ENCODE measurements at places on chromosomes 7 and 10.

GRCh38 chr7:69630292-69630691 lies 32.0 kb downstream of the AUTS2 start:
- peak; percentile 87 for DNase-seq

DNA sequence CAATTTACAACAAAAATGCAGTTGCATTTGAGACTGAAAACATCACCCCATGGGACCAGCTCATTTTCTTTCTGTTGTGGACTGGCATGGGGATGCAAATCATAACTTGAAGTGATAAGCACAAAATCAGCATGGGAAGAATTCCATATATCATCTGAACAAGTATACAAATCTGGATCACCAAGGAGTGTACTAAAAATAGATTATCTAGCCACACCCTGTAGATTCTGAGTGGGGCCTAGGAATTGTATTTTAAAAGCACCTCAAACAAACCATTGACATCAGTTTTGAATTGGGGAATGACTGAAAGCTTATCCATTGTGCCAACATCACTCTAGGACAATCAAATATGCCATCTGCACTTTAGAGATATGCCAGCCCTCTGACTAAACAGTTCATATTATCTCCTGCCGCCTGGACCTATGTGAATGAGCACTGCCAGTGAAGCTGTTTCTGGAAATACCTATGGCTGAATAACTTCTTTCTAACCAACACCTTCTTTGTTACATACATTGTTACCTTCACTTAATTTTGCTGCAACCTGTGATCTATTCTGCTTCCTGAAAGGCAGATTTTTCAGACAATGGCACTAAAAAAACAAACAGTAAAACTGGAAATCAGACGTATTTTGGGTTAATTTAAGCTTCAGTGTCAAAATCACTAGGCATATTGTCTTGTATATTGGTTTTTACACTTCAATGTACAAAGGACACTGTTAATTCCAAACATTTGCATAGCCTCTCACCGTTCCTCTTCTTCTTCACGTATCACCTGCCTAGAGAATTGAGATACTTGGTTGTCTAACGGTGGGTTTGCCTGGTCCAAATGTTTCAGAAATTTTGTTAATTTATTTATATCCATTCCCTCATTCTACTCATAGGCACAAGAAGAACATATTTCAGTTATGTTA lies 42.4 kb upstream of the HGF start:
- DNase-seq, result no peak

GRCh38 chr7:39985398-39985918 lies 35.4 kb downstream of the CDK13 start:
- no peak for DNase-seq

DNA sequence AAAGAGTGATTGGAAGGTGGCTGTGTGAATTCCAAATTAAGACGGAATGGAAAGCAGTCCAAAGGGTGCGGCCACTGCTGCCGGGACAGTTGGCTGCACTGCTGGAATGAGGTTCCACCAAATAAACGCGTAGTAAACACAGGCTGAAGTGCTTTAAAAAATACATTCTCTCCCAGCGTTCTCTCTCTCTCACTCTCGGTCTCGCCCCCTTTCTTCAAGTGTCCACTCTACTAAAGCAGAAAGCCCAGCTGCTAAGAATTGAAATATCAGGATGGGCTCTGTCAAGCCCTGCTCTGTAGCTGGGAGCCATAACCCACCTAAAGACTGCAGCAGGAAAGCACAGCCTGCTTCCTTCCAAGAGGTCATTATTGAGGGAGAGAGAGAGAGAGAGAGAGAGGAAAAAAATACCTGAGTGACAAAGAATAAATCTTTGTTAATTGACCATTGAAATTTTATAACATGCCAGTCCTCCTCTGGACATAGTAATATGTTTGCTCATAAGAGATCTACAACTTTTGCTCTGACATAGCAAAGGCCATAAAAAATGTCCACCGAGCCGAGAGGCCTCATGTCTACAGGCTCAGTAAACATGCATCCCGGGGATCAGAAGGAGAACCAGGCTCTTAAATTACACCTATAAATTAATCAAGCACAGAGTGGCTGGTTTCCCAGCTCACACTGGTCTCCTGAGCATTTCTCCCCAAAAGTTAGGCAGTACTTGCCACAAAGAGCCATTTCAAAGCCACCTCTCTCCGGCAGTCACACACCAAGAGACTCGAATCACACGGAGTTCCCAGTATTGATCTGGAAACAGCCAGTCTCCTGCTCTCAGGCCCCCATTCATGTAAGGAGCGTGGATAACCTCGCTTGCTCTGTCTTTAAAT lies 72.8 kb downstream of the FGFR2 start:
- no peak for DNase-seq

- no peak for DNase-seq
Observed at GRCh38 chr7:3063016-3063753, 19.5 kb upstream of the CARD11 start.

DNA sequence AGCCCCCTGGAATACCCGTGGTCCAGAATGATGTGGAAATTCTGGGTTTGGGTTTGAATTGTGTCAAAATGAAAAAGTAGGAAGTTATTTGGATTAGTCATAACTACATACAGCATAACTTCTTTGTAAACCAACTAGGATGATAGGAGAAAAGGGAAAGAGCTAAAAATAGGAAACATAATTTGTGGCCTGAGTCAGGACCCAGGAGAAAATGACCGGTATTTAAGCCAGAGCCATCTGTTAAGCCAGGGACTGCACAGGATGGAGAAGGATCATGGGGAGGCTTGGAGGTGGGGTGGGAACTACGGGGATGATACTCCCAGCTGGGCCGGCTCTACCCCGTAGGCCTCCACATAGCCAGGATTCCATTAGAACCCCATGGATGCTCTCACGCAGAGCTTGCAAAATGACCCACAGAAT lies 98.6 kb downstream of the MYOF start:
- peak; percentile 96 for DNase-seq

DNA sequence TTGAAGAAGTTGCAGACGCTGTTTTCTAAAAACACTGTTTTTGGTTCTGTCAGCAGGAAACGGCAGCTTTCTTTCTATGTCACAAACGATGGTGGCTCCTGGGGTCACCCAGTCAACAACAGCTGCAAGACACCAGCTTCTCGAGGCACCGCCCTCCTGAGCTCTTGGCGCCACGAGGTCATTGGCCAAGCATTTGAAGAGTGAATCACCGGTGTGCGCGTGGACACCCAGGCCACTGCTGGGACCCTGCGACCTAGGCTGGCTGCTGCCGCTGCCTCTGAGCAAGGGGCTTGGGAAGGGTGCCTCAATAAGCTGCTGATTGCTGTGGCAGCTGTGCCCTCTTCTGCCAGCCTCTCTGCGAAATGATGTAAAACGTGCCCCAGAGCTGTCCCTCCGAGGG lies 22.5 kb upstream of the VIPR2 start:
- no peak for DNase-seq

DNA sequence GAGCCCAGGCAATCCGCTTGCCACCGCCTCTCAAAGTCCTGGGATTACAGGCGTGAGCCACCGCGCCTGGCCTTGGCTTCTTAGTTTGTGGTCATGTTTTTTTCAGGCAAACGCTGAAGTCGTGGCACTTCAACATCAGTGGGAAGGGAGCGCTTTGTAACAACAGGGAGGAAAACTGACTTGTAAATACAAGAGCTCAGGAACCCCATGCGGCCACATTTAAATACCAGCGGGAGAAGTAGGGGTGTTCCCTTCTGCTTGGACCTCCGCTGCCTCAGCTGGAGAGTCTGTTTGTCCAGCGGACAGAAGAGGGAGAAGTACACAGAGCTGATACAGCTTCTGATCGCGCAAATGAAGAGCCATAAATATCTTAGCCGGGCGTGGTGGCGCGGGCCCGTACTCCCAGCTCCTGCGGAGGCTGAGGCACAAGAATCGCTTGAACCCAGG lies 108.7 kb upstream of the KMT2C start:
- DNase-seq, result no peak

DNA sequence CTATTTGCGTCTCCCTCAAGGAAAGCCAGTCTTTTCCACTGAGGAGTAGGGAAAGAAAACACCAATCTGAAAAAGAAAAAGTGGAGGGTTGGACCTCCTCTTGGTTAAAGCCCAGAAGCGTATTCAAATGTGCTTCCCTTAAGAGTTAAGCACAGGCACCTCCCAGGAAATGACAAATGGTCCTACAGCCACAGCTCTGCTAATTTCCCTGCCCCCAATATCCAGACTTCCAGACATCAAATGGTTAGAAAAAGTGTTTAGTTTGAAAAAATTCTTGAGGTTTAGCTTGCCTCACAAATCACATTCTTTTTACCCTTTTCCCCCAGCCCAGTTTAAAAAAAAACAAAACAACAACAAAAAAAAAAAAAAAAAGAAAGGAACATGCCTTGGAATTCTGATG lies 19.0 kb upstream of the COL1A2 start:
- peak; percentile 99 for DNase-seq

DNA sequence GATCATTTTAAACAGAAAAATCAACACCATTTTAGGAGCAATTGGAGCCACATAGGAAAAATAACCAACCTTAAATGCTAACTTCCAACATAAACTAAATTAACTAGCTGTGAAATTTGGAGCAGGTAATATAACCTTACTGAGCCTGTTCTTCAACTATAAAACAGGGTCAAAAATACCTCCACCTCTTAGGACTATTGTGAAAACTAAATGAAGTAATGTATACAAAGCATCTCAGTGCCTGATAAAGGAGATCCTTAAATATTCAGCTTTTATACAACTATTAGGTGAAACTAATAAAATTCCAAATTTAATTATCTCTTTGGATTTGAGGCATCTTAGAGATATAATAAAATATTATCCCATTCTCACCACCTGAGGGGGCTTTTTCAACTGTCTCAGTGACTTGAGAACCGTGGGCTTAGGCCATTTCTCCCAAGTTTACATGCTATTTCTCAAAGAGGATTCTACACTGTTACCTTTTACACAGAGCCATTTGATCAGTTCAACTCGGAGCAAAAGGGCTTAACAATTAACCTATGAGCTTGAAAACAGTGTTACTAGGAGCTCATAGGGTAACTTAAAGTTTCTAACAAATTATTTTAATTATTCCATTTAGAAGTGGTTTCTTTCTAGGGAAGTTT lies 165.0 kb upstream of the ASAH2 start:
- peak; percentile 35 for DNase-seq

DNA sequence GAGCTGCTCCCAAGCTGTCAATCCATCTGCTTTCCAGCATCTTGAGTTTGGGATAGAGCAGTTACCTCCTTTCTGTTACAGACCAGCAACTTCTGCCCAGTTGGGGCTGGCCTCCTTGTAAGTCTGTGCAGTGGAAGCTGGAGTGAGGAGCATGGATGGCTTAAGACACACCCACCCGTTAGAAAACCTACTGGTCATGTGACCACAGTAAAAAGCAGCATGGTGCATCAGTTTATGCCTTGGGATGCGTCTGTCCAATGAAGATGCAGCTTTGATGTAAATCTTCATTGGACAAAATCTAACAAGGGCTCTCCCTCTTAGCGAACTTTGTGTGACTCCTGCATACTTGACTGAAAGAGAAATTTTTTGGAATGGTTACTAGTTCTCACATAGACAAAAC lies 453.5 kb downstream of the TYW1 start:
- DNase-seq, result no peak

- DNase-seq, result no peak
Observed at GRCh38 chr7:135151533-135151932, 3.7 kb downstream of the TMEM140 start.

GRCh38 chr10:92638037-92638436 lies 45.1 kb downstream of the KIF11 start:
- no peak for DNase-seq

GRCh38 chr7:152011860-152012259 lies 13.6 kb upstream of the GALNT11 start:
- peak; percentile 15 for DNase-seq

DNA sequence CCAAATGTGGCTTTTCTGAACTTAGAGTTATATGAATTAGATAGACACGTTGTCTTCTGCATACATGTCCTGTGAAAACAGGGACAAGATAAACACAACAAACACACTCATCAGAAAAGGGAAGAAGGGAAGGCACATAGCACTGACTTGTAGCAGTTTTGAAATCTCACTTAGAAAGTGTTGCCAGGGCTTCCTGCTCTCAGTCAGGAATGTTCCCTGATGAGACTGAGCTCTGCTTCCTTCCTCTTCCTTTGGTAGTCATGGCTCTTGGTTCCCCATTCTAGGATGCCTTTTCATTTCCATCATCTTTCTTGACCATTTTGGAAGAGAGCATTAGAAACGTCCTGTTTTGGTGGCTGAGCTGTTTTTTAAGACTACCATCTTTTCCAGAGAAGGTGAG lies 233.8 kb upstream of the LYZL1 start:
- DNase-seq, result no peak

GRCh38 chr10:71099731-71100361 lies 112.5 kb upstream of the UNC5B start:
- DNase-seq, result no peak

DNA sequence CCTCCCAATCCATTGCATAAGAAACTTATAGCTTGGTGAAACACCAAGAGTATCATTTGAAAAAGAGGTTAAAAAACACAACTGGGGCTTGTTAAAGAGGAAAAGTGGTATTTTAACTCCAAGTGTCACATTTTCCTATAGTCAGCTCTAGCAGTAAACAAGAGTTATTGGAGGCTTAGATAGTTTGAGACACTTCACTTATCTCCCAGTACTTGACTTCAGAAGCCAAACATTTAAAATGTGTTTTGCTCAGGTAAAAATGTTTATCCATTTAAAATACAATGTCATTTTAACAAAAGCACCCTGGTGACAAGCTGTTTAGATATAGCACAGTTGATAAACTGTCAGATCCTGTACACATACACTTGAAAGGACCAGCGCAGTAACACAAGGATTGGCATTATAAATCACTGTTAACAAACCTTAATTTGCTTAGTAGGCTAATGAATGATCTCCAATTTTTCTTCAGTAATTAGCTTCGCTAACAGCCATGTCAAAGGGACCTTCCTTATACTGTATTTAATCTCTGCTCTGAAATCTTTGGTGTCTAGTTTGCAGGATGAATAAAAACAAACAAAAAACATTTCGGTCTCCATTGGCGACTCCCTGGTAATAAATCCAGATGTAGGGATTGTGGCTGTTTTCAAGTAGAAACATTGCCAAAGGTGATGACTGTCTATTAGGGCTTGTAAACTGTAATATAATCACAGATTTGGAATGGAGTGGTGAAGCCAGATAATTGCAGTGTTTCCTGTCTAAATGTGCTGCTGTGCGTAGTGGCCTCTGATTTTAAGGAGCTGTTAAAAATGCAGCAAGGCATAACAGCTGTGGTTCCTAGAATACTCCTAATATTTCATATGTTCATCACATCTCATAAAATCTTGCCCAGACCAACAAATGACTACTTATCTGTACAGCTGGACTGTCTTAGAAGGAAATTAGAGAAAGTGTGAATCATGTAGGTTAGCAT lies 545.1 kb downstream of the AUTS2 start:
- peak; percentile 88 for DNase-seq

DNA sequence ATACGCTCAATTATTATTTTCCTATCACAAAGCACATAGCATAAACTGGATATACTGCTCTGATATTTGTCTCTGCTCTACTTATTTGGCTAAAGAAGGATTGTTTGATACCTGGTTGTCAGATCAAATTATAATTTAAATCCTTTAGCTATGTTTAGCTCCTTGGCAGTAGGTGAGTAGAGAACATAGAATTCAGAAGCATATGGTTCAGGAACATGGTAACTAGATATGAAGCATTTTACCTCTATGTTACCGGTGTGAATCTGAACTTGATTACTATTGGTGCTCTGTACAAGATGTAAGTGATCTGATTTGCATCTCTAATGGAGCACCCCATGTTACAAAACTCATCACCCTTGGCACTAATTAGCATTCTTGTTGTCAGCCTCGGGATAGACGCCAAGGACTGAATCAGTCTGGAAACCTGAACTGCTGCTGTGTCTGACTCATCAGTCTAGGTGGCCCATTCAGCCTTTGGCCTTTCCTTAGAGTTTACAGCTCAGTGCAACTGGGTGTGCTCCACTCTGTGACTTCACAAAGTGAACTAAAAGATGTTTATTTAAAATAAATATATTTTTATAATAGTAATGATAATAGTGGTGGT lies 12.3 kb upstream of the MYPN start:
- DNase-seq, result peak; percentile 97
